ENCODE measurements at places on chromosomes 5 and 9. TPM values are rescaled to one million over a fixed set of nuclear protein-coding genes. Genes with fewer than 3 reads are reported as not detected.

- no peaks in the 10 kb centered on the region for H3K27me3 ChIP-seq
- H3K4me3 ChIP-seq, result no peak overlapping the region
- DNase-seq, result peak; percentile 70
- H3K27ac ChIP-seq, result no peak overlapping the region
These were observed 71.4 kb upstream of the FBXW11 start for GRCh38 chr5:172077664-172078425.

- DNase-seq, result no peak
- no peaks in the 10 kb centered on the region for H3K27me3 ChIP-seq
- no peak overlapping the region for H3K27ac ChIP-seq
- no peaks in the 10 kb centered on the region for H3K36me3 ChIP-seq
- H3K4me3 ChIP-seq, result no peak overlapping the region
These were observed 214.3 kb upstream of the GRIA1 start for GRCh38 chr5:153276151-153276550.

- no peaks in the 10 kb centered on the region for H3K27me3 ChIP-seq
- no peak overlapping the region for H3K27ac ChIP-seq
- H3K4me1 ChIP-seq, result no peaks in the 10 kb centered on the region
These were observed 226.4 kb upstream of the DAP start for GRCh38 chr5:10987276-10987924.

The DPYSL3 gene
- total RNA-seq, result 18.4 TPM

DNA sequence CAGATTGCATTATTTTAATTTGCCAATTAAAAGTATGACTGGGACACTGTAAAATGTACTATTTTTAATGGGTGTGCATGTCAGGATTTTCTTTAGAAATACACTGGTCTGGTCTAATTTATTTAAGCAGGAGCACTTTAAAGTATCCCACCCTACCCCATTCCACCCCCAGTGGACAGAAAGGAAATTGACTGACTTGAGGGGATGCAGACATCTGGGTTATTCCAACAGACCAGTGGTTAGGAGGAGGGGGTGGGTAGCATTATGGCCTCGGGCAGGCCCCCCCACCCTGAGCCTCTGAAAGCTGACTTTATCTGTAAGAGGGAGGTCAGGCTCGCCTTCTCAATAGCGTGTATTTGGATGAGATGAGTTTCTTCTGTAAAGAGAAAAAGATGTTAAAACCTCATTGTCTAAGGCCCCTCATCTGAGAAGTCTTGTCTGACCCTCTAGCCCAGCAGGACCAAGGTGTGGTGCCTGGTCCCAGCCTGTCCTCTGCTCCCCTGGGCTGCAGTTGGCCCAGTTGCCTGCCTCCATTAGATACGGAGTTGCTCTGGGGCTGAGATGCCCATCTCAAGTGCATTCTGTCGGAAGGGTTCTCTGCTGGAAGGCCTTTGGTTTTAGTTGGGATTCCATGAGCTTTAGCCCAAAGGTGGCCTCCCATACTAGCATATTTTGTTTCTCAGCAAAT, 4.4 kb downstream of the HNRNPAB start:
- H3K27me3 ChIP-seq, result no peaks in the 10 kb centered on the region
- DNase-seq, result peak; percentile 30
- H3K4me3 ChIP-seq, result no peak overlapping the region
- peaks cover 25% of the 10 kb centered on the region for H3K4me1 ChIP-seq
- no peak overlapping the region for H3K27ac ChIP-seq
- H3K36me3 ChIP-seq, result peaks cover 55% of the 10 kb centered on the region

DNA sequence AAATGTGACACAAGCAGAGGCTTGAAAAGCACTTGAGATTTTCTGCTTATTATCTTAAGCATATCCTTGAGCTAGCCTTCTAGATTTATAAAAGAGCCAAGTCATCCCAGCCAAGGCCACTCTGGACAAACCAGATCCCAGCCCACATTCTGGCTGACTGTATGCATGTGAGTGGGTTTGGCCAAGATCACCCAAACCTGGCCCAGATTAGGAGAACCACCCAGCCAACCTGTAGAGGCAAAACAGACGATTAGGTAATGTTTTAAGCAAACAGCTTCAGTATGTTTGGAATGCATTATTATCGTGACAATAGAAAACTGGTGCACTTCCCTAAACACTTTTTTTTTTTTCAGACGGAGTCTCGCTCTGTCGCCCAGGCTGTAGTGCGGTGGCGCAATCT, 151.9 kb downstream of the SPATA31D1 start:
- H3K27ac ChIP-seq, result no peak overlapping the region
- no peaks in the 10 kb centered on the region for H3K27me3 ChIP-seq
- no peaks in the 10 kb centered on the region for H3K4me1 ChIP-seq
- no peaks in the 10 kb centered on the region for H3K36me3 ChIP-seq
- no peak for DNase-seq

The CDH18 gene
- total RNA-seq, result 0.09 TPM

Data from pancreas (tissue), 10 donors.